ENCODE measurements at places on chromosomes 11 and 22.

DNA sequence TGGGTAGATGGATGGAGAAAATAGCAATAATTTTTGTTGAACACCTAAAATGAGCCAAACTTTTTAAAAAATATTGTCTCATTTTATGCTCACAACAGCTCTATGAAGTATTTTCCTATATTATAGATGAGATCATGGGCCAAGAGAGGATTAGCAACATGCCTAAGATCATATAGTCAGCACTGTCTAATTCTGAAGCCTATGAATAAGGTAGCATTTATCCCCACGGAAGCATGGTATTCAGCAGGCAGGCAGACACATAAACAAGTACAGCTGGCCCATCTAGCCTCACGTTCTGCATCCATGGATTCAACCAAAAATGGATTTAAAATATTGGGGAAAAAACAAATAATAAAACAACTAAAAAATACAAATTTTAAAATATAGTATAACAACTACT lies 21.9 kb upstream of the RAB30 start:
- DNase-seq = no peak

DNA sequence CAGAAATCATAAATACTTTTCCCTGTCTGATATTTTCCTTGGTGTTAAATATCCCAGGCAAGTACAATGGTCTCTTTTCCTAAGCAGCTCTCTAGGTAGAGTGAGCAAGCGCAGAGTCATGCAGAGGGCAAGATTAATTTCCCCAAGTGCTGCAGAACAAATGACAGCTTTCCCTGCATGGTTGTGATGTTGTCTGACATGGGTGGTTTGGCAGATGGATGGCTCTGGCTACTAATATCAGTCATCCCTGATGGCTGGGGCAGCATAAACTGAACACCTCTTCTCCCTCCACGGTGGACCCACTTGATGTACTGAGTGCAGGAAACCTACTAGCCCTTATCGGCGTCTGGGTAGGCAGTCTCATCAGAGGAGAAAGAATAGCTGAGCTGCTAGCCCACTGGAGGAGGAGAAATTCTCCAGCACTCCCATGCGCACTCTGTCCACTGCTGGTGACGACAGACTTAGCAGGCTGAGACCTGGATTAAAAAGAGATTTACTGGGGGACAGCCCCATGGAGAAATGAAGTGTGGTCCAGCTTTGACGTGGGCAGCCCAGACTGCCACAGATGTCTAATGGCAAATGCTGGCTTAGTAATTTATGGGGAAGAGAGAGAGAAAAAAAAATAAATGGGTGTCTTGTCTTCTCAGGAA lies 202.9 kb downstream of the DBX1 start:
- DNase-seq = no peak

DNA sequence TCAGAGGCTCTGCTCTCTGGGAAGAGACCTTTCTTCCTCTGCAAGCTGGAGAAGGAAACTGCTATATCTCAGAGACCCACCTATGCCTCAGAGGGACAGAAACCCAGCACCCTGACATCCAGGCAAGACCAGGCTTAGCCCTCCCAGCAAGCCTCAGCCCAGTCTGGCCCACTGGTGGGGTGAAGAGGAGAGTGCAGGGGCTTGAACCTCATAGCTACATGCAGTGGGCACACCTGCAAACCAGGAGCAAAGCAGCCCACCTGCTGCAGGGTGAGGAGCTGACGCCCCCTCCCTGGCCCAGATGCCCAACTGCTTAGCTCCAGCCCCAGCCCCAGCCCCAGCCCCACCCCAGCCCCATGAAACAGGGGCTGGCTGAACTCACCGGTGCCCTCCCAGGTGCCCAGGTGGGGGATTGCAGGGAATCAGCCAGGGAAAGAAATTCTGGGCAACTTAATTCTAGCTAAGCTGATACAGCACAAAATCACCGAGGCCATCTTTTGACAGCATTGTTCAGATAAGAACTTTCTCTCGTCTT lies 246.8 kb downstream of the BUD13 start:
- no peak for DNase-seq

GRCh38 chr22:39942439-39943230 lies 17.6 kb upstream of the TMA7B start:
- no peak for DNase-seq

DNA sequence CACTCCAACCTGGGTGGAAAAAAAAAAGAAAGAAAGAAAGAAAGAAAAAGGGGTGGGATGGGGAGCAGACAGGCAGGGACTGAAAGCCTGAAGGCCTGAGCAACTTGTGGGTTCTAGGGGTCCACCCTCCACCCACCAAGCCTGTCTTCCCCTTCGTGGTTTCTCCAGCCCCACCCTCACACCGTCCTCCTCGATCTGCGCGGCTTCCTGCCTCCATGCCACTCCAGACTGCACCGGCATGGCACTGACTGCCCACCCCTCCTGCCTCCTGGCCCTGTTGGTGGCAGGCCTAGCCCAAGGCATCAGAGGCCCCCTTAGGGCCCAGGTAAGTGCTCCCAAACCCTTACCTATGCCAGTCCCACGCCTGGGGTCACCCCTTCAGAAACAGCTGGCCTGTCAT lies at the start of gene CTSW:
Gene CTSW (plus strand): TSS at position 221 of the 400 bp plus-strand sequence. CDS start 18 bp downstream, at position 239.
- peak; percentile 66 for DNase-seq

- no peak for DNase-seq
Measured at GRCh38 chr11:10267821-10268220, 26.2 kb downstream of the SBF2 start.

GRCh38 chr22:38298312-38299005 lies 18.8 kb downstream of the CSNK1E start:
- DNase-seq = no peak

GRCh38 chr11:77800449-77800848 lies 20.1 kb downstream of the RSF1 start:
- no peak for DNase-seq

DNA sequence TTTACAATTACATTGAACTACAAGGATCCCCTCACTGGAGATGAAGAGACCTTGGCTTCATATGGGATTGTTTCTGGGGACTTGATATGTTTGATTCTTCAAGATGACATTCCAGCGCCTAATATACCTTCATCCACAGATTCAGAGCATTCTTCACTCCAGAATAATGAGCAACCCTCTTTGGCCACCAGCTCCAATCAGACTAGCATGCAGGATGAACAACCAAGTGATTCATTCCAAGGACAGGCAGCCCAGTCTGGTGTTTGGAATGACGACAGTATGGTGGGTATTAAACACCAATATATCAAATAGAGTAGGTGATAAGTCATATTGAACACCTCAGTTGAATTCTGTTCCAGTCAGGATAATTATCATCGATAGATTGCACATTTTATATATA lies 4.4 kb downstream of the FBXO7 start:
- DNase-seq = no peak

DNA sequence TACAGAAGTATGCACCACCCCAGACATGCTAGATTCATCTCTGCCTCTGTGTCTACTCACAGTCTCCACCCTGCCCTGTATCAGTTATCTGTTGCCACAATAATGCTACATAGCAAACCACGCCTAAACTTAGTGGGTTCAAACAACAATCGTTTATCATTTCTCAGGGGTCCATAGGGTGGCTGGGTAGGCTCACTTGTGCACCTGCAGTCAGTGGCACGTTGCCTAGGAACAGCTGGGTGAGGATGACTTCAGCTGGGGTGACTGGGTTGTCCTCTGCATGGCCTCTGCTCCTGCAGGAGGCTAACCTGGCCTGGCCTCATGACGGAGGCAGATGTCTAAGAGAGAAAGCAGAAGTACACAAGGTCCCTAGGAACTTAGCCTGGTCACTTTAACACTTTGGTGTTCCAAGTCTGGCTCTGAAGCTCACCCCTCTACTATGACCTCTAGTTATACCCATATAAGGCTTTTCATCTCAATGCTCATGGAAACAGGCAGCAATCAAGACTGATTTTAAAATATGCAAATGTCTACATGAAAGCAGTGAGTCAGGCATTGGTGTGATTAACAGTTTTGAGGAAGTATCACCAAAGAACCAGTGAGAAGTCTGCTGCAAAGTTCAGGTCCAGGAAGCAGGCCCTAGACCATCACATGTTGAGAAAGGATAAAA lies 10.7 kb downstream of the OLFML1 start:
- DNase-seq = no peak

DNA sequence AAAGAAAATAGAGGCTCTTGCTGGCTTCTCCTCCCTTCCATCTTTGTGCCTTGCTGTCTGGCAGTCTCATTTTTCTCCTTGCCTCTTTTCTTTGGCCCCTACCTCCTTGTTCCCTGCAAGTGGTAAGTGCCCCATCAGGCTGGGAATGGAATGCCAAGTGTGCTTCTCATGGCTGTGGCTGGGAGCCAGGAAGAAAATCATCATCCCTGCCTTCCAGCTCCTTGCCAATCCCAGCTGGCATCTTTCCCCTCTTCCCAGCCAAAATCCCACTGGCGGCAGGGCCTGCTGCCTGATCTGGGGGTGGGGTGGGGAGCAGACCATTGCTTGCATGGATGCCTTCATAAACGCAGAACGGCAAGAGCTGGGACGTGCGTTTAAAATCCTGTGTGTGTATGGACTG lies 27.0 kb upstream of the SLC25A18 start:
- no peak for DNase-seq

DNA sequence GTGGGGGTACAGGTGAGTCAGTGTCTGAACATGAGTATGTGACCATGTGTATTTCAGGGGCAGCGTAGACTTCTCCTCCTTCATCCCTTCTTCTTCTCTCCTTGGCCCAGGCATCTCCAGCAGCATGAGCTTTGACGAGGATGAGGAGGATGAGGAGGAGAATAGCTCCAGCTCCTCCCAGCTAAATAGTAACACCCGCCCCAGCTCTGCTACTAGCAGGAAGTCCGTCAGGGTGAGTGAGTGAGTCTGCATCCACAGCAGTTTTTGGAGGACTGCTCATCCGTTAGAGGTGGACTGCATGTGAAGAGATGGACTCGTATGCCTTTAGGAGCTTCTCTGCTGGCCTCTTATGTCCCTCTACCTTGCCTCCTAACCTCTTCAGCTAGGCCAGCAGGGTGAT lies 15.6 kb downstream of the TUB start:
- no peak for DNase-seq

- DNase-seq = no peak
Measured at GRCh38 chr11:13215149-13215548, 62.4 kb upstream of the BMAL1 start.

GRCh38 chr11:70466154-70466553 lies 67.8 kb downstream of the CTTN start:
- peak; percentile 49 for DNase-seq

DNA sequence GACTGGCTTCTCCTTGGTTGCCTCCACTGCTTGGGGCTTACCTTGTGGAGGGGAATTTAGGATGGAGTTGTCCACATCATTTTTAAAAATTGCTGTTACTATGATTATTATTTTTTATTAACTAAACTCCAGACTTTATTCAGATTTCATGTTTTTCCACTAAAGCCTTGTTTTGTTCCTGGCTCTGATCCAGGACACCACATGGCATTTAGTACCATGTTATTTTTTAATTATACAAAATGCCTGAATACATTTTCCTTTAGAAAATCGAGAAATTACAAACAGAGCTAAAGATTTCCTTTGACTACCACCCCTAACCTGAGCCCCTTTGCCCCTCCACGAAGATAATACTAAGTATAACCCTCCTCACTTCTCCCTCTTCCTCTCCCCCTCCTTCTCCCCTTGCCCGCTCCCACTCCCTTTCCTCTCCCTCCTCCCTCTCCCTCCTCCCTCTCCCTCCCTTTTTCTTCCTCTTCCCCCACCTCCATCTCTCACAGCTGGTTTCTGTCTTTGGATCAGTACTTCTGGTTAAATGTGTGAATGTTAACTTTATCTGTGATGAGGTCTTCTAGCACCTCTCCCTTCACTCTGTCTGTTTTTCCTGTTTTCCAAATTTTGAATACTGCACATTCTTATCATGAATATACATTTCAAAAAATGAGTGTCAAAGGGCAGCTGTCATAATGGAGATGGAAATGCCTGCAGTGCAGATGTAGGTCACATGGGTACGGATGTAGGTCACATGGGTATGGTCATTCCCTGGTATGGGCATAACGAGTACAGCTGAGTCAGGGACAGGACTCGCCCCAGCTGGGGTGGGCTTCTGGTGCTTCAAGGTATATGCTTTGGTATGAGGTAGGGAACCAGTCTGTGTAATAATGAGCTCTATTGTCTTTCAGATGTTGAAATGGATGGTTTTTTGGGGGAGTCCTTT lies 54.4 kb upstream of the OR4B1 start:
- DNase-seq = no peak

- no peak for DNase-seq
Measured at GRCh38 chr11:17230867-17231851, 23.4 kb upstream of the PIK3C2A start.

GRCh38 chr11:36362902-36363301 lies 66.8 kb downstream of the PRR5L start:
- no peak for DNase-seq

DNA sequence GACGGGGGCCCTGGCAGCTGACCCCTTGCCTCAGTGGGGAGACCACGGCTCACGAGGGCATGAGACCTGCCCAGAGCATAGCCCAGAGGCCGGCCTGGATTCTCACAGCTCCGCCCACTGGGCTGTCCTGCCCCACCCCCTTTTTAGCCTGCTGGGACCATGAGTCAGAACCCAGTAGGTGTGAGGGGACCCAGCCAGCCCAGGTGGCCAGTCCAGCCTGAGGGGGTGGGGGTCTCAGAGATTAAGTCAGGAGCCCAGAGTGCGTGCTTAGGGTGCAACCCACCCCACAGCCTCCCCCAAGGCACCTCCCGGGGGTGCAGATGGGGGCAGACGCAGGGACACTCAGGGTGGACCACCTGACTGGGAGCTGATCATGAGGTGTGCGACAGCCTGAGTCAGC lies 40.1 kb upstream of the PPARA start:
- no peak for DNase-seq

DNA sequence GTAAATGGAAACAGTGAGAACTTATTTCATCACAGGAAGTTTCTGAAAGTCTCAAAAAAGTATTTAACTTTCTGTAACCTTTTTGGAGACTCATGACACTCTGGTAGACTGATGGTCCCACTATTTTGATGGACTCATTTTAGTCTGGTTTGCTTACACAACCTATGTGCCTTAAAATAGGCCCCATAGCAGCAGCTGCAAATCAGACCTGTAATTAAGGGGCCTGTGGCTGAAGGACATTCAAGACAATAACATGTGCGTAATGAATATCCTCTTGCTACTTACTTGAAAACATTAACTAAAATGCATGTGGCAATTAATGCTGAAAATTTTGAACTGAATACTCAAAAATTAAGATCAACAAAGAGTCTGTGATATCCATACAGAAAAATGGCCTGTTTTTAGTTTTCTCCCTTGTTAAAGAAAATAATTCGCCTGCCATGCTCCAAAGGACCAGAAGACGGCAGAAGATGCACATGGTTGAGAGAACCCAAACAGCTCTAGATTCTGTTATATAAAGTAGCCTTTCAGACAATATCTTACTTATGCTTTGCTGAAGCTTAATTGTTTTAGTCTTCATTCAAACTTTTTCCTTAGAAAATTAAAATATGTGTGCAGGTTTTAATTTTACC lies 568.5 kb downstream of the KCNA4 start:
- DNase-seq = no peak
